ENCODE measurements at places on chromosomes 2 and 18. TPM values are rescaled to one million over a fixed set of nuclear protein-coding genes. Genes with fewer than 3 reads are reported as not detected.

GRCh38 chr2:176151442-176152287 is at the start of gene HOXD4:
Gene HOXD4 (plus strand): TSS chr2:176151550. CDS start chr2:176151634, 84 bp downstream.
- DNase-seq: no peak
- H3K27ac ChIP-seq: no peak within 1 kb of the TSS
- no peaks in the 10 kb centered on the region for H3K36me3 ChIP-seq
- H3K4me1 ChIP-seq: no peaks in the 10 kb centered on the region
- no peak within 1 kb of the TSS for H3K4me3 ChIP-seq

DNA sequence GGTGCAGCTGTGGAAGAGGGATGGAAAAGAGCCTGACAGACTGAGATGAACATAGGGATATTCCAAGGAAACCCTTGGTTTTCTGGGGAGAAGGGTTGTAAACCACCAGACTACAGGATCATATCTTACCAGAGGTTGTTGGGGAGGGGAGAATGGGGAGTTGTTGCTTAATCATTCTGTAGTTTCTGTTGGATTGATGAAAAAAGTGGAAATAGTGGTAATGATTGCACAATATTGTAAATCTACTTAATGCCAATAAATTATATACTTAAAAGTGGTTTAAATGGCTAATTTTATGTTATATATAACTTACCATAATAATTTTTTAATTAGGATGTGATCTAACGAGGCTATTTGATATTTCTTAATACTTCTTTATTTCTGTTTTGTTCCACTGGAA is 800.9 kb downstream of the BCL11A start:
- no peaks in the 10 kb centered on the region for H3K4me1 ChIP-seq
- H3K4me3 ChIP-seq: no peak overlapping the region
- no peak for DNase-seq
- no peaks in the 10 kb centered on the region for H3K36me3 ChIP-seq

GRCh38 chr2:74498500-74499266 is 720 bp downstream of the LBX2 start:
- no peak overlapping the region for H3K27ac ChIP-seq
- H3K4me3 ChIP-seq: peak overlapping the region; percentile 43
- no peak for DNase-seq
- no peaks in the 10 kb centered on the region for H3K36me3 ChIP-seq
- H3K27me3 ChIP-seq: peaks cover 57% of the 10 kb centered on the region
- peaks cover 30% of the 10 kb centered on the region for H3K4me1 ChIP-seq

DNA sequence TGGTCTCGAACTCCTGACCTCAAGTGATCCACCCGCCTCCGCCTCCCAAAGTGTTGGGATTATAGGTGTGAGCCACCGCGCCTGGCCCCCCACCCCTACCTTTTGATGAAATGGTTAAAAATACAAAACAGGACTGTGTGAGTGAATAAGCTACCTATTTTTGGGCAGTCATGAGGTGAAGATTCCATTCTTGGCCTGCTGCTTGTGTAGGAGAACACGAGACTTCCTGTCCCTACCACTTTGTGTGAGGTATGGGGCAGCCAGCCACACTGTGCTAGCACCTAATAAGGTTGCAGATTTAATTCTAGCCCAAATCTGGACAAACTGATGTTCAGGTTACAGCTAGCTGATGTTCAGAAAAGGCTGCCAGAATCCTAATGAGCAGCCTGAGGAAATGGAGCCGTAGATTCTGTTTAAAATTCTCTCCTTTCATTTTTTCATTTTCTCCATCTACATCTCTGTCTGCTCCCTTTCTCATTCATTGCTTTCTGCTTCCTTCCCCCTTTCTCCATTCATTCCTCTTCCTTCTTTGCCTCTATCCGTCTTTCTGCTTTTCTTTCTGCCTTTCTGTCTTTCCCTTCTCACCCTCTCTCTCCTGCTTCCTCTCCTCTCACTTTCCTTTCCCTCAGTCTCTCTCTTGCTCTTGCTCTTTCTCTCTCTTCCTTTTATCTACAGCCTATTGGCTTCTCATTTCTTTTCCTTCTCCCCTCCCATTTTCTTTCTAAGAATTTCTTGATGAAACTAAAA is 4.6 kb upstream of the LTBP1 start:
- H3K27ac ChIP-seq: no peak overlapping the region
- H3K4me3 ChIP-seq: no peak overlapping the region

DPY30 gene
- total RNA-seq: 29.3 TPM

SPC25 gene
- not detected for total RNA-seq

DNA sequence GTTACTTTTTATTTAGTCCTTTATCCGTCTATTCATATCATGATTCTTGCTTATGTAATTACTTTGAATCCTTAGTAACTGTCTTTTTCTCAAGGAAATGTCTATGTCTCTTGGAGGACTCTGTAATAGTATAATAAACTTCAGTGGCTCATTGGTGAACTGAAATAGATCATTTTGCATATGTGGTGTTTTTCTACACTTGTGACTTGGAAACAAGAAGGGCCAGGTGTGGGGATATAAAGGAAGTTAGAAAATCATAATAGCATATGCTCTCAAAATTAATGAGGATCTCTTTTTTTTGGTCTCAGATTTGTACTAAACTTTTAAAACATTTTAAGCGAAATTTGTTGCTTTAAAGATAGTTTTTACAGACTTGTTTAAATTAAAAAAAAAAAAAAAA is 453.0 kb upstream of the CDH20 start:
- H3K4me3 ChIP-seq: no peak overlapping the region
- no peak for DNase-seq
- H3K27ac ChIP-seq: no peak overlapping the region
- H3K4me1 ChIP-seq: no peaks in the 10 kb centered on the region
- H3K36me3 ChIP-seq: no peaks in the 10 kb centered on the region

CHST9 gene
- not detected for total RNA-seq

SERPINB3 gene
- not detected for total RNA-seq

GRCh38 chr2:97926946-97927345 is 68.8 kb downstream of the TMEM131 start:
- H3K4me1 ChIP-seq: peaks cover 44% of the 10 kb centered on the region
- no peaks in the 10 kb centered on the region for H3K27me3 ChIP-seq
- H3K4me3 ChIP-seq: no peak overlapping the region
- H3K27ac ChIP-seq: no peak overlapping the region
- no peak for DNase-seq
- peaks cover 19% of the 10 kb centered on the region for H3K36me3 ChIP-seq

GRCh38 chr2:37837628-37838328 is 87.3 kb upstream of the RMDN2 start:
- H3K4me3 ChIP-seq: no peak overlapping the region
- no peak overlapping the region for H3K27ac ChIP-seq
- DNase-seq: no peak
- H3K27me3 ChIP-seq: no peaks in the 10 kb centered on the region
- H3K4me1 ChIP-seq: no peaks in the 10 kb centered on the region
- no peaks in the 10 kb centered on the region for H3K36me3 ChIP-seq

DNA sequence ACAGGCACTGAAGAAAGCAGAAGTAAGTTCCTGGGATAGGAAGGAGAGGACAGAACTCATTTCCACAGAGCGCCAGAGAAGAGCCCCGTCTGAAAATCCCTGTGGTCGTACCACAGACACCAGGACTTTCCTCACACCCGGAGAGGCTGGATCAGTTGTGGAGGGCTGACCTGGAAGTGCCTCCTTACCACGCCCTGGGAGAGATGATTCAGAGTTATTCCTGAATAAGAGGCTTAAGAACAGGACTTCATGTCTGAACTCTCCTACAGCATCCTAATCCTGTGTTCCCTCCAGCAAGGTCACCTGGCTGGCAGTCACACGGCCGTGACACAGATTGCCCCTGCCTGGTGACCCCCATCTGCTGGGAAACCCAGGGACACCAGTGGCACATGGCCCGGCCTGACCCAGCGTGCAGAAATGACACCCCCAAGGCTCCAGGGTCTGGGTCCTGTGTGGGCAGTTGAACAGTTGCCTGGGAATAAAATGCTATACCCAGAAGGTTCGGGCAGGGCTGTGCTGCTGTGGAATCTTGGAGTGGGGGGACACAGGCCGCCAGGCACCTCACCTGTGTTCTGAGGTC is 105.9 kb downstream of the PXDN start:
- no peak overlapping the region for H3K27ac ChIP-seq
- H3K36me3 ChIP-seq: no peaks in the 10 kb centered on the region
- H3K4me1 ChIP-seq: no peaks in the 10 kb centered on the region
- DNase-seq: no peak

GRCh38 chr2:63855418-63856302 is 14.0 kb downstream of the UGP2 start:
- H3K27ac ChIP-seq: peak overlapping the region; percentile 98
- H3K4me3 ChIP-seq: peak overlapping the region; percentile 9
- H3K27me3 ChIP-seq: no peaks in the 10 kb centered on the region
- DNase-seq: no peak
- peaks cover 42% of the 10 kb centered on the region for H3K36me3 ChIP-seq

LRRC30 gene
- 6.0 TPM for total RNA-seq

NDUFB3 gene
- 140 TPM for total RNA-seq

GRCh38 chr18:12278741-12279682 is 24.9 kb downstream of the CIDEA start:
- peaks cover 6% of the 10 kb centered on the region for H3K4me1 ChIP-seq
- peak overlapping the region; percentile 80 for H3K27ac ChIP-seq
- DNase-seq: peak; percentile 38

RSAD2 gene
- total RNA-seq: 4.2 TPM

GRCh38 chr2:24877067-24877466 is 43.0 kb downstream of the ADCY3 start:
- H3K4me1 ChIP-seq: peaks cover 3% of the 10 kb centered on the region
- H3K36me3 ChIP-seq: no peaks in the 10 kb centered on the region
- no peak overlapping the region for H3K4me3 ChIP-seq

- peaks cover 19% of the 10 kb centered on the region for H3K4me1 ChIP-seq
- H3K36me3 ChIP-seq: no peaks in the 10 kb centered on the region
- H3K27me3 ChIP-seq: no peaks in the 10 kb centered on the region
- H3K4me3 ChIP-seq: no peak overlapping the region
Measured at GRCh38 chr2:236755278-236755840, 185.7 kb downstream of the ACKR3 start.

SLC8A1 gene
- total RNA-seq: 1.3 TPM

C1QL2 gene
- total RNA-seq: not detected

UGT1A1 gene
- 0.20 TPM for total RNA-seq

GRCh38 chr2:217954469-217954868 is 48.3 kb downstream of the TNS1 start:
- H3K4me1 ChIP-seq: peaks cover 48% of the 10 kb centered on the region
- peak overlapping the region; percentile 79 for H3K27ac ChIP-seq
- no peaks in the 10 kb centered on the region for H3K27me3 ChIP-seq

DNA sequence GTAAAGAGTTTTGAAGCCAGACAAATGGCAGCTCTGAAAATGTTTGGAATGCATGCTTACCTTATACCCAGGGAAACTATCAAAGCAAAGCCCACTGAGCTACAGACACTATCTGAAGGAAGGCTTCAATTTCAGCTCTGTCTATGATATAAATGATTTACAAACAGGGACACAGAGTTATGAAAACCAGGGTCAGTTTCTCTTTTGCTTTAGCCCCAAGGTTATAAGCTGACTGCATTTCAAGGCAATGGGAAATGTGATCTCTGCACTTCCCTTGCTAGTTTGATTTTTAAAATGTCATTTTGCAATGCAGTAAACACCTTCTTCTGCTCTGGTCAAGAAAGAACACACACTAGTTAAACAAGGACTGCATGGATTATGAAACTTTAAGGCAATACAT is 65.2 kb upstream of the CCDC195 start:
- no peaks in the 10 kb centered on the region for H3K27me3 ChIP-seq
- H3K27ac ChIP-seq: no peak overlapping the region
- H3K4me3 ChIP-seq: no peak overlapping the region
- no peaks in the 10 kb centered on the region for H3K36me3 ChIP-seq
- no peaks in the 10 kb centered on the region for H3K4me1 ChIP-seq

IL1R2 gene
- total RNA-seq: 5.0 TPM

GRCh38 chr18:3960977-3961376 is 494.1 kb downstream of the DLGAP1 start:
- H3K4me1 ChIP-seq: no peaks in the 10 kb centered on the region
- H3K36me3 ChIP-seq: no peaks in the 10 kb centered on the region
- no peak overlapping the region for H3K4me3 ChIP-seq

OSBPL6 gene
- 51.1 TPM for total RNA-seq

- H3K27ac ChIP-seq: no peak overlapping the region
- no peak overlapping the region for H3K4me3 ChIP-seq
- H3K36me3 ChIP-seq: no peaks in the 10 kb centered on the region
- no peaks in the 10 kb centered on the region for H3K4me1 ChIP-seq
- no peaks in the 10 kb centered on the region for H3K27me3 ChIP-seq
Measured at GRCh38 chr2:128362889-128363228, 44.2 kb upstream of the HS6ST1 start.

DNA sequence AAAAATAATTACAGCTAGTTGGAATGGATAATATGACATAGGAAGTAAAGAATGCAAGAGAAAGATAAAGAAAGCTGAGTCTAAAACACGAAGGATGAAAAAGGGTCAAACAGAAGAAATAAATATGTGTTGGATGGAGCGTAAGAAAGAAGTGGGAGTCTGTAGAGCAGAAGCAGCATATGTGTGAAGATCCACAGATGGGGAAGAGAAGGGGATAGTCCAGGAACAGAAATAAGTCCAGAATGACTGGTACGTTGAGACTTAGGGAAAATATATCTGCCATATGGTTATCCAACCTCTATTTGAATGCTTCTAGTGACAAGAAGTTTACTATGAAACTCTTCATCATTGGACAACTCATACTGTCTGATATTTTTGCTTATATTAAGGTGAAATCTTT is 18.0 kb downstream of the ABCA12 start:
- no peaks in the 10 kb centered on the region for H3K27me3 ChIP-seq
- H3K27ac ChIP-seq: no peak overlapping the region
- no peaks in the 10 kb centered on the region for H3K36me3 ChIP-seq
- H3K4me1 ChIP-seq: no peaks in the 10 kb centered on the region

GRCh38 chr2:29549069-29549380 is 372.4 kb downstream of the ALK start:
- H3K27ac ChIP-seq: no peak overlapping the region
- H3K27me3 ChIP-seq: no peaks in the 10 kb centered on the region
- no peaks in the 10 kb centered on the region for H3K4me1 ChIP-seq
- H3K36me3 ChIP-seq: no peaks in the 10 kb centered on the region
- DNase-seq: no peak

DNA sequence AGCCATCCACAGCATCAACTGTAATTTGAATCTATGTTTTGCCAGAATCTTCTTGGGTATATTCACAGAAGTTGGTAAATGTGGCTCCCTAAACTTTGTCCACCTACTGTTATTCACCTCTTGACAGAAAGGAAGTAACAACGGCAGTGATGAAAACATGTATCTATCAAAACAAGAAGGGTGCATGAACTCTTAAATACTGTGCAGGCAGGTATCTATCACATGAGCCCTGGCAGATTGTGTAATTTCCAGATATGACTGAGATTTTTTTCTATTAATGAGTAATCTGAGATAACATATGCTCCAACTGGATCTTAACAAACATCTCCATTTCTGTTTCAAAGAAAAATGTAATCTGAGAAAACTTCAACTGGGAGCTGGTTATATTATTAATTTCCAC is 36.6 kb downstream of the SFT2D3 start:
- H3K4me3 ChIP-seq: no peak overlapping the region
- H3K4me1 ChIP-seq: peaks cover 31% of the 10 kb centered on the region
- no peak overlapping the region for H3K27ac ChIP-seq
- DNase-seq: no peak

- H3K27ac ChIP-seq: no peak overlapping the region
- peaks cover 5% of the 10 kb centered on the region for H3K4me1 ChIP-seq
- no peaks in the 10 kb centered on the region for H3K36me3 ChIP-seq
Measured at GRCh38 chr2:205806143-205806905, 124.0 kb downstream of the NRP2 start.
